OCI-LY7 (cell line): ENCODE measurements at places on chromosomes 6 and 20. TPM values are rescaled to one million over a fixed set of nuclear protein-coding genes. Genes with fewer than 3 reads are reported as not detected.

- DNase-seq, result no peak
These were observed 6.7 kb downstream of the TCEA2 start for GRCh38 chr20:64069614-64070243.

GRCh38 chr6:16067568-16067967 lies 61.3 kb upstream of the MYLIP start:
- no peak for DNase-seq

Gene SMLR1
- total RNA-seq, result not detected in 2 replicates

Gene TMEM217
- 0.34 TPM in 1 of 2 replicates, not detected in the other for total RNA-seq

GRCh38 chr6:40706178-40706577 lies 119.0 kb upstream of the LRFN2 start:
- no peak for DNase-seq

GRCh38 chr20:25858495-25859425 lies 162.1 kb upstream of the ZNF337 start:
- DNase-seq, result no peak

DNA sequence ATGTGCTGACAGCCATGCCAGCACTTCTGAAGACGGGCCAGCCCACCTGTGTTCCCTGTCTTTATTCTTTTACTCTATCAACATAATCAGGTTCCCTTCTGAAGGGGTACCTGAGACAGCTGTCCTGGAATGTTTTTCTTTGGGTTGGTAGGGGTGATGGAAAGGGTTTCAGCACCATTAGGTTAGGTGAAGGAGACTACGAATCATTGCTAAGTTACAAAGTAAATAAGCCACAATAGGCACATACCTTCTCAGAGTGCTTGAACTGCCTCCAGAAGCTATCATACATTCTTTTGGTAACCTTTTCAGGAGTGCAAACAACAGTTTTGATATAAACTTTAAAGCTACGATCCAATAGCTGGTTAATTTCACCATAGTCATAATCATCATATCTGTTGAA lies 106.3 kb downstream of the SESN1 start:
- no peak for DNase-seq

DNA sequence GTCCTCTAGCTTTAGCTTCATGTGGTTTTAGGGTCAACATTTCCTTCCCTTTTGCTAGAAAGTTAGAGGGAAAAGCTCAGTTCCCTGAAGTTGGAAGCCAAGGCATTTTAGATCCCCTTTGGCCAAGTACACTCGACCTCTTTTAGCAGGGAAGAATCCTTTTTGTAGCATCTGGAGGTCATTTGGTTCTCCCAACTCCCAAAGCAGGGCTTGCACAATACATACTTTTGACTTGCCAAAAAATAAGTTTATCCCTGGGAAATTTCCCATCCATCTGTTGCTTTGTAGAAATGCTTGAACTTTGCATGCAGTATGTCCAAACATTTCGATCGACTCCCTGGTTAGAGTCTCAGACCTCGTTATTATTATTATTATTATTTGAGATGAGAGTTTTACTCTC lies 4.6 kb upstream of the EDEM2 start:
- no peak for DNase-seq

Gene ZNF334
- not detected in 2 replicates for total RNA-seq

Gene DNAJC5
- total RNA-seq, result 24.1 and 27.5 TPM in 2 replicates

DNA sequence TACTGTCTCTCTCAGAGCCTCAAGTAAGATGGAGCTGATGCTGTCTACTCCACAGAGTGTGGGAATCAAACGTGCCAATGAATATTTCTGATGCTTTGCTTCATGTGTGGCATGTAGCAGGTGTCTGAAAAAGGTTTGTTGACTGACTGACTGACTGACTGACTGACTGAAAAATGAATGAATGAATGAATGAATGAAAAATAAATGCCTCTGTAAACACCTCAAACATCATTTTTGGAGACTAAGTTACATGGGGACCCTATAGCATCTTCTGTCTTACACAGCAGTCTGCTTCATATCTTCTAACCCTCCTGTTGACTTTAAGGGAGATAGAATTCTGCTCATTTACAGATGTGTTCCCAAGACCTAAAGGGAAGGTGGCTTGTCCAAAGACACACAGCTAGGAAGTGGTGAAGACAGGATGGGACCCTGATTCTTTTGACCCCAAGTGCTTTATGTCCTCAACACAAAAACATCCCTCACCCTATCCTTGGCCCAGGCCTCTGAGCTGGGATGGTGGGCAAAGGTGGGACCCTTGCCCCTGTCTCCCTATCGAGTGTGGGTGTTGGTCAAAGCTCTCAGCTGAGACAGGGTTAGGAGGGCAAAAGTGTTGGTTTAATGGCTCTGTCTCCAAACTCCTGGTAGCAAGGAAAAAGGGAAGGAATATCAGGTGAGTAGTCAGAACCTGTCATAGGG lies 104.4 kb downstream of the TOX2 start:
- DNase-seq, result no peak

DNA sequence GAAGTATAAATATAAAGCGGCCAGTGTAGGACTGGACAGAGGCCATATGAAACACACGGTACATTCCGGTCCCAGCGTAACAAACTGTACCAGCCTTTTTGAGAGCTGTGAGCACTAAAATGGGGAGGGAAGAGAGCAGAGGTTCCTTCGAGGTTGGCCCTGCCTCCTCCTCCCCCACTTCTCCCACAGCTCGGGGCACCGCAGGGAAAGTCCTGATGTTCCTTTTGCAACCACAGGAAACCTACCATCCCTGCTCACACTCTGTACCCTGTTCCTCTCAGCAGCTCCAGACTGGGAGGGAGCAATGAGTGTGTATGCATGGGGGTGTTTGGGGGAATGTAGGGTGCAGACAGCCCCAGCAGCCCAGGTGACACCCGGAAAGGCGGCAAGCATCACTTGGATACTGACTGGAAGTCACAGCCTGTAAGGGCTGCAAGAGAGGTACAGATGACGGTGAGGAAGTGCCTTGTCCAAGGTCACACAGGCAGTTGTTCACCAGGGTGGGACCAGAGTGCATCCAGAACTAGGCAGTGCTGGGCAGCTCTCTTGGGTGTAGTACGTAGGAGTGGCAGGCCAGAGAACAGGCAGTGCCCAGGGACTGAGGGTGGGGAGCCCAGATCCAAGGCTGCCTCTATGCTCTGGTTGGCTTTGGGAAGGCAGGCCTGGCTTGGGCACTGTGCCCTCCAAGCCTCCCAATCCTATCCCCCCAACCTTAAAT lies 11.0 kb upstream of the ARMC12 start:
- DNase-seq, result peak; percentile 34

- peak; percentile 28 for DNase-seq
These were observed 23.5 kb downstream of the TBC1D20 start for GRCh38 chr20:438571-439469.

DNA sequence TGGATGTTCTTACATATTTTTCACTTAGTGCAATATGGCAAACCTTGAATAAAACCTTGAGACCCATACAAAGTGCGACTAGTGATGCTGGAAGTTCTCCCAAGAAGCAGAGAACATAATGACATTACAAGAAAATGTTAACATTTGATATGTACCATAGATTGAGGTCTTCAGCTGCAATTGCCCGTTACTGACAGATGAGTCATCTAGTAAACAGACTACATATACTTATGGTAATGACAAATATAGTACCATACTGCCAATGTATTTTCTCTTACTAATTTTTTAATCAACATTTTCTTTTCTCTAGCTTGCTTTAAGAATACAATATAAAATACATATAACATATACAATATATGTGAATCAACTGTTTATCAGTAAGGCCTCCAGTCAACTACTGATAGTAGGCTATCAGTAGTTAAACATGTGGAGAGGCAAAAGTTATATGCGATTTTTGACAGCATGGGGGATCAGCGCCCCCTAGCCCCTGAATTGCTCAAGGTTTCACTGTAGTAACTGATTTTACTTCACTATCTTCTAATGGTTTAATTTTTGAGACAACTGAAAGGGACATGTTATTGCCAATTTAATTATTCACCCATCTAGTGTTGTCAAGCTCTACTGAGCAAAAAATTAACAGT lies 166.7 kb upstream of the ADGRB3 start:
- peak; percentile 2 for DNase-seq

DNA sequence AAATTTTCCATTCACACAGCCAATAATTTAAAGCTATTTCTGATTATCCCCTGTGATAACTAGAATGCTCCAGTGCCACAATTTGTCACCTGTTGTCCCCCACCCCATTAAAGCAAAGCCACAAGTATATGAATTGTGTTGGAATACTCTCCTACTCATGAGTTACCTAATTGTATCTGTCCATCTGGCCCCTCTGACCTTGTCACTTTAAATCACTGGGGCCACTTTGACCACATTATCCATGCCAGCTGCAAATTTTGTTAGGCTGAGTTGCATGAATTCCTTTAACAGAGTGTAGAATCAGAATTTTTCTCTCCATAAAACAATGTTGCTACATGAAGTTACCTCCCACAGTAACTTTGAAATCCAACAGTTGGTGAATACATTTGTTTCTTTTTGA lies 204.6 kb downstream of the MEI4 start:
- no peak for DNase-seq

Gene ENPP5
- 1.6 and 2.4 TPM in 2 replicates for total RNA-seq

DNA sequence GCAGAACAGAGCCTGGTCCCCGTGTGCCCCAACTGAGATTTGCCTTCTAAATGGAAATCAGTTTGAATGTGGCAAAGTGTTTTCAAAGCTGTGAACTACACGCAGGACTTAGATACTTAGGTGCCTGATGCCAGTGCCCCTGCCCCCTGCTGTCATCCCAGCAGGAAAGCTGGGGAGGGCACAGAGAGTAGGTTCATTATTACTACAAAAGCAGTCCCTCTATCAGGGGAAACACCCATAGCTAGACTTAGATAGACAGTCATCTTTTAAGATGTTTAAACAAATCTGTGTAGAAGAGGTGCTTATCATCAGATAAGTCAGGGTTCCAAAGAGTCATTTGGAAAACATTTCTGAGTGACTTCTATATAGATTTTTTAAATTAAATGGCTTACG lies 155.0 kb upstream of the SNX9 start:
- no peak for DNase-seq

DNA sequence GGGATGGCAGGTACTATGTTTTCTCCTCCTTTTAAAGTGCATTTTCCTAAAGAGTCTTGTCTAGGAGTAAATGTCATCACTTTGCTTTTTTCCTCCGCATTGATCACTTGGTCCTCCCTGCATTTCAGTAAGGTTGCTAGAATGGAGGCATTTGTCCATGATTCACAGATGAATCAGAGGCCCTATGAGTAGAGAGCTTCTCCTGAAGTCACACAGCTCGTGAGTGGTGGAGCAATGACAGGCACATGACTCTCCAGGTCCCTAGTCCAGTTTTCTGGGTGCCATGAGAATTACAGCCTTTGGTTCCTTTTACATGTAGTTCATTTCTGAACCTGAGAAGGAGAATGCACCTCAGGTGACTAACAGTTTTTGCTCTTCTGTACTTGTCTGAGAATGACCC lies 50.5 kb downstream of the HLA-A start:
- DNase-seq, result no peak

Gene LKAAEAR1
- not detected in 2 replicates for total RNA-seq

DNA sequence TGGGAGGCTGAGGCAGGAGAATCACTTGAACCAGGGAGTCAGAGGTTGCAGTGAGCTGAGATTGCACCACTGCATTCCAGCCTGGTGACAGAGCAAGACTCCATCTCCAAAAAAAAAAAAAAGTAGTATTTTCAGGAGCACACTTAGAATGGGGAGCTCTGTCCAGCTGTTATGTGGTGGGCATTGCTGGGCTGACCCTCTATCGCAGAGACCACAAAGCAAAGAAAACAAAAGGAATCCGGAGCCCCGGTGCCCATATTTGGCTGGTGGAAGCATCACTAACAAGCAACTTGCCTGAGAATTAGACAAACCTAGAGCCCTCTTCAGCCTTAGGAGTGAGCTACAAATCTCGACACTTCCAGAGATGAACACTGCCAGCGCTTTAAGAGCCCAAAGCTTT lies 137.3 kb upstream of the GPR6 start:
- DNase-seq, result no peak

DNA sequence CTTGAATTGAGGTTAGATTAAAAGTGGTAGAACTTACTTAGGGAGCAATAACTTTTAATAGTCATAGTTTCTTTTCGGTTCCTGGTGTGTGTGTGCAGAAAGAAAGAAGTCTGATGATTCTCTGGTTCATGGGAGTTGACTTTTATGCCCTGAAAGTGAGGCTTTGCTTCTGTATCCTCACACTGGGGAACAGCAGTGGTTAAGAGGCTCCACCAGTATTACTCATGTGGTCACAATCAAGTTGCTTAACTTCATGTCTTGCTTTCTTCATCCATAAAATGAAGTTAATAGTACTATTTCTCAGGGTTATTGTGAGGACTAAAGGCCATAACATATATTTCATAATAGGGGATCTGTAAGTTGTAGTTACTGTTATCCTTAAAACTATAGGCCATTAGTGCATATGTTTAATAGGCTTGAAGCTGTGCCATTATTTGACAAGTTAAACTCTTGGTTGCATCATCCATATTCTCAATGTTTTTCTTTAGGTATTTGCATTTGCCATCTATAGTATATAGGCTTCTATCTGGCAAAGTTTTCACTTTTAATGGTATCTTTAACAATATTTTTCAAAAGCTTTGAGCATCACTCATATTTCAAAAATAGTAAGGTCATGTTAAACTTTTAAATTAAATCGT lies 262.4 kb downstream of the PLCB1 start:
- peak; percentile 29 for DNase-seq

DNA sequence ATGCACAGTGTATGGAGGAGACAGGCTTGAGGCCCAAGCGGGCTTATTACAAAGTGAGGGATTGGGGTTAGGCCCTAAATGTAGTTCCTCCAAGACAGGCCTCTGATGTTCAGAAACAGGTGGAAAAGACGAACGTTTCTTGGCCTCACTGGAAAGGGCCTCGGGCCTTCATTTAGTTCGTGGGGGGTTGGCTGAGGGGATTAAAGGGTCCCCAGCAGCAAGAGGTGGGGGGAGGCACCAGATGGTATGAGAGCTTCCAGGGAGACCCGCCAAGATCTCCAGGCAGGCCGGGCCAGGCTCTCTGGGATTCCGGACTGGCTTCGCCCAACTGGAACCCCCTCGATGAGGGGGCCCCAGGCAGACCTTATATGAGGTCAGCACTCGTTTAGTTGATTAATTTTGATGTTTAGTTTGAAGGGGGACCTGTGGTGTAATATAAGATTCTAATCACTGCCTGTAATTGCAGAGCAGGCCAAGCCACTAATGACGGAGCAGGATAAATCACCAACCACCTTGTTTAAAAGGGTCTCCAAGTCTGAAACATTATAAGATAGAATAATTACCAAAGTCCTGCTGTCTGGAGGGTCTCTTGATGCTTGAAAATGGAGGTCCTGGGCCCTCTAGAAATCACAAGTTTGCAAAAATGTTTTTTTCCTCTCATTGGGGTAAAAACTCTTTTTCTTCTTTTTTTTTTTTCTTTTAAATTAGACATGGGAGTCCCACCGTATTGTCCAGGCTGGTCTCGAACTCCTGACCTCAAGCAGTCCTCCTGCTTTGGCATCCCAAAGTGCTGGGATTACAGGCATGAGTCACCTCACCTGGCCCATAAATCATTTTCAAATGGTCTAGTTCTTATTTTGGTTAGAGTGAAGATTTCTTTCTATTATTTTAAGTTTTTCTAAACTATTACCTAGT lies 2.2 kb downstream of the HMGA1 start:
- DNase-seq, result no peak

DNA sequence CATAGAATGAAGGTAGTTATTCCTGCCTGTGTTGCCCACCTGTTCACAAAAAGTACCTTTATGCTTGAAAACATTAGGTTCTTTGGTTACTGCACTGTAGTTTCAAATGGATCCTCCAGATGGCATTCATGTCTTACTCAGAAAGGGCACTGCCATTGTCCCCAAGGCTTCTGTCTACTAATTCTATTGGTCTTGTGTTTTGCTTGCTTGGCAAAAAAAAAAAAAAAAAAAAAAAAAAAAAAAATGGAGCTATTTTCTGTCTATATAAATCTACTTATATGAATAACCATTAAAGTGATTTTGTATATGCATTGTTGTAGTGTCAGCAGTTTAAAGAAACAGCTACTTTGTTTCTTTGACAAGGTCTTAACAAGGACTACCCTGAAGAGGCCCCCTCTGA lies 12.7 kb upstream of the EFHC1 start:
- peak; percentile 80 for DNase-seq

Gene TMEM200A
- not detected in 2 replicates for total RNA-seq
